ENCODE measurements at places on chromosomes 11 and 22.
A peak's percentile ranks its signal among the peaks of the same experiment; 100 is the strongest.

- no peak for DNase-seq
Measured at GRCh38 chr11:20865161-20865560, 195.8 kb downstream of the NELL1 start.

- no peak for DNase-seq
Measured at GRCh38 chr11:19419808-19420207, 179.1 kb upstream of the E2F8 start.

- no peak for DNase-seq
Measured at GRCh38 chr11:118882491-118882890, 1.2 kb upstream of the CXCR5 start.

DNA sequence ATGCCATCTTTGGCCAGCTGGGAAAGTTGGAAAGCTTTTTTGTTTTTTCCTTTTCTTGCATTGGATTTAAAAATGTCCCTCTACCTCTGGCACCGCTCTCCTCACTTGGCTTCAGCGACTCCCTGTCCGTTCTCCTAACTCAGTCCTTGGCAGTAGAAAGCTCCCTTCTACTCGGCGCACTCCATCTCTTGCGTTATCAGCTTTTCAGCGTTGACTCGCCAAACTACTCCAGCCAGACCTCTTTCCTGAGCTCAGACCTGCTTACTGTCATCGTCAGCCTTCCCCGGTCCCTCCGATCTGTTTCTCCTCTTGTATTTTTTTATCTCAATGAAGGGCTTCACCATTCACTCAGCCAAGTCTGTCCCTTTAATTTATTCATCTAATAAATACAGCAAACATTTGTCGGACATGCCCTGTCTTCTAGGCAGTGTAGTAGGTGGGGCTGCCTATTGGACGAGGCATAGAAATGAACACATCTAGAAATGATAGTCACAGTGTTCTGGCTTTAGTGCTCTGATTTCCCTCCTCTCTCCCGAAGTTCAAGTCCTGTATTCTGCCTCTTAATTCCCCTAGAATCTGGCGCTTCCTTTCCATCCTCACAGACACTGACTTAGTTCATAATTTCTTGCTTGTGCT lies 839 bp downstream of the CEP164 start:
- no peak for DNase-seq

- no peak for DNase-seq
Measured at GRCh38 chr11:69305885-69306540, 12.1 kb downstream of the MYEOV start.

- DNase-seq: no peak
Measured at GRCh38 chr22:45859231-45860161, 117.5 kb downstream of the WNT7B start.

- no peak for DNase-seq
Measured at GRCh38 chr11:33419924-33420323, 162.7 kb downstream of the HIPK3 start.

GRCh38 chr22:50627642-50628542 lies at the start of gene ARSA:
Gene ARSA (minus strand): TSS chr22:50628152. CDS start chr22:50627779, 373 bp downstream.
- peak; percentile 79 for DNase-seq

DNA sequence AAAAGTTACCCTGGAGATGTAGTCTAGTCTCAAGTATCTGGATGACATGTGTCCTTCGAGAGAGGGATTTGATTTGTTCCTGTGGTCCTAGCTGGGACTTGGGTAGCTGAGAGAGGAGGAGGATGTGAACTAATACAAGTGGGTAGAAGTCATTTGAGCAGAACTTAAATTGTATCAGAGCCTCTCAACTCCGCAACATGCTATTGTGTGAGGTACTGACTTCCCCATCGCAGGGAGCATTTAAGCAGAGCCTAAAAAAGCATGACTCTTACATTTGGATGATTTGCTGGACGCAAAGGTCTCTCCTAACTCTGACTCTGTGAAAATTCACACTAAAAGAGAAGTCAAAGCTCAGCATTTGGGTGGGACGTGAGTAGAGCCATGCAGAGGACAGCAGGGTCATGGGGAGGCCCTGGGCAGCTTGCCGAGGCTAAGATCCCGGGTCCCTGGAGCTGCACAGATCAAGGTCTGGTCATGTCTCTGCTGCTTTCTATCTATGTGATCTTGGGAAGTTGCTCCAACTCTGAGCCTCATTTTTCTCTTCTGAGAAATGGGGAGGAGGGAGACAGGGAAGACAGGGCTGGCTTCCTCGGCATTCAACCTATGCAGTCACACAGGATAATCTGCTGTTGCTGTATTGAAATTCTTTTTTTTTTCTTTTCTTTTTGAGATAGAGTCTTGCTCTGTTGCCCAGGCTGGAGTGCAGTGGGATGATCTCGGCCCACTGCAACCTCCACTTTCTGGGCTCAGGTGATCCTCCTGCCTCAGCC lies 44.9 kb downstream of the CD82 start:
- no peak for DNase-seq

DNA sequence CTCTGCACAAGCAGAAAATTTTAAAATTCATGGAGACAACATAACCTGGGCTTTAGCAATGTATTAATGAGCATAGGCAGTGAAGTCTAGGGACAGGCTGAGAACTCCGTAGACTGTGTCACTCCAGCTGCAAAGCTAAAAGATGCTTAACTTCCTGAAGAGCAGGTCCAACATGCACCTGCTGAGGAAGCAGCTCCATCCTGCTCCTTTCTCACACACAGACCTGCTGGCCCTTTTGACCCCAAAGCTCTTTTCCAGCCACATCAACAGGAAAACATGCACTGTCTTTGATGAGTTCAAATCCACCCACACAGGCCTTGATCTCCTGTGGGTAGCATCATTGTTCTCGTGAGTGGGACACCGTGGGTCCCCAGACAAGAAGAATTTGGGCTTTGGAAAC lies 36.0 kb downstream of the SYN3 start:
- no peak for DNase-seq

GRCh38 chr22:23591201-23591791 lies 11.2 kb upstream of the IGLL1 start:
- no peak for DNase-seq

GRCh38 chr22:20021196-20022181 lies 579 bp downstream of the TANGO2 start:
- no peak for DNase-seq

DNA sequence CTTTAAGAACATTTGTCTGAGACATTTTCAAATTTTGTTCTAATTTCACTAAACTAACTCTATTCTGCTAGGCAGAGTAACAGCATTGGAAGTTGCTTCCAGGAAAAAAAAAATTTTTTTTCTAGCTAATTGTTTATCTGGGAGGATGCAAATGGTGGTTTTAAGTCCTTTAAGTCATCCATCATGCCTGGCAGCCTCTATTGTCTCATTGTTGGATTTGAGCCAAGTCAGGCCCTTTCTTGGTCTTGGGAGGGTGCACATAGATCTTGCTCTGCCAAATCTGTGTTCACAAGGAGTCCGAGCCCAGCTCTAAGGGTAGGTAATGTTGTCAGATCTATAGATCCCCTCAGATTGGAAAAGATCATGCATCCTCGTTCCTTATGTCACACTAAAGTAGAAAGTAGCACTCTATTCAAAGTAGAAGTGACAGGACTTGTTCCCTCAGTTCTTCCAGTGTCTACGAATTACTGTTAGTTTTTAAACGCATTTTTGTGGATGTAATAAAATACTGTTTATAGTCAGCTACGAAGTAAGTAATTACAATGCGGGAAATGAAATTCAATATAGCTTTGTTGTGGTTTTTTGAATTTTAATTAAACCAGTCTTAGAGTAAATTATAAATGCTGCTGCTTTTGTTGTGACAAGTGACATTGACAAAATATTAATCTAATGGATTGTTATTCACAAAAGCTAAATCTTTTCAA lies 166.0 kb upstream of the RASSF10 start:
- DNase-seq: no peak

DNA sequence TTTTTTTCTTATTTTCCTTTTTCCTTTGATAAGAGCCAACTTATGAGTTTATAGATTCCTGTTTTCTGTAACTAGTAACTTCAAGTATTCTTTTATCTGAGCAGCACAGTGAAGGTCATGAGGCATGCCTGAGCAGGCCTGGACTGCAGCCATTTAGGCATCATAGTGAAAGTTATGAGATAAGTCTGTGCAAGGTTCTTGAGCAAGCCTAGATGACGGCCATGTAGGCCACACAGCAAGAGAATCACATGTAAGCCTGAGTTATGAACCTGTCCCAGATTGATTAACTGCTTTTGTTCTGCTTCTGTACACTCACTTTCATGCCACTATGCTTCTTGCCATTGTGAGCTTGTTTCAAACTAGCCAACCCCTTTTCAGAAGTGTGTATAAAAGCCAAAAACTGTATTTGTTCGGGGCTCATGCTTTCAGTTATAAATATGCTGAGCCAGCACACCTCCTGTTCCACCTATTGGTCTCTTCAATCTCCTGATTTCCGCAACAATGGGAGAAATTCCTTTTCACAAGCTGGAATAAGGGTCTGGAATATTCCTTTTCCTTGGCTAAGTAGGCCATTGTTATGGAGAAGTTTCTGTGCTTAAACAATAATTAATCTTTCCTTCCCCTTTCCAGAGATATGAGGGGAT lies 745.7 kb downstream of the FAM181B start:
- DNase-seq: no peak

DNA sequence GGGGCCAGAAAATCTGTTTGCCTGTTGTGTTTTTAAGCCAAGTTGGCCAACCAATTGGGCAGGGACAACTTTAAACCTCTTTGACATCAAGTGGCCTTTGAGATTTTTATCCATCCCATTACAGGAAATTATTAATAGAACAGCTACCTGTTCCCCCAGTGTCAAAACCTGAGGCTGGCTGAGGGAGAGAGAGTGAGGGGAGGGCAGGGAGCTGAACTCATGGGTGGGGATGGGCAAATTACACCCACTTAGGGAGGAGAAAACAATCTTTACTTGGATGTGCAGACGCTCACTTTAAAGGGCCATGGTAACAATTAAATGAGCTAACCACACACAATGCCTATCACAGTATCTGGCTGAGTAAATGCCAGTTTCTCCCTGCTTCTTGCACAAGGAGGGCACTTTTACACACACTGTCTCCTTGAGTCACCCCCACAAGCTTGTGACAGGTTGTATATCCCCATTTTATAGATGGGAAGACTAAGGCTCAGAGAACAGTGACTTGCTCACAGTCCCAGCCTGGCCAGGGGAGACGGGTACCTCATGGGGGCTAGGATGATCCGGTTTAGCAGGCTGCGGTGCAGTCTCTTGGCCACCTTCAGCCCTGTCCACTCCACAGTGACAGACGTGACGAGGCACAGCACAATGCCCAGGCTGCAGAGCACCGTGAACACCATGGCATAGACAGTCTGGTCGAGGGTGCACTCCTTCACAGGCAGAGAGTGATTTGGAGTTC lies 17.8 kb upstream of the KCNJ11 start:
- DNase-seq: no peak

DNA sequence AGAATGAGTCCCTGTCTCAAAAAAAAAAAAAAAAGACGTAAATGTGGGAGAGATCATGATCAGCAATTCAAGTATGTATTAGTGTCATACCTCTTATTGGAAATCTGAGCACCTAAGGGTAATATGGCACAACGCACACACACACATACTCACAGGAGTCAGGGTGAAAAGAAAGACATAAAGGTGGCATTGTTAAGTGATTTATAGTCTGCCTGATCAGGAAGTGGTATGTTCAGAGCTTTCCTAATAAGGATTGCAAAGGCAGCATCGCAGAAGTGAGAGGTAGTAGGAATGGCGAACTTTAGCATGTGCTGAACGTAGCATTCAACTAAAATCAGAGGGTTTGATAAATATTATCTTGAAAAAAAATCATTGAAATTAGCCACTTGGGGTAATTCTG lies 854.3 kb downstream of the METTL15 start:
- DNase-seq: no peak

DNA sequence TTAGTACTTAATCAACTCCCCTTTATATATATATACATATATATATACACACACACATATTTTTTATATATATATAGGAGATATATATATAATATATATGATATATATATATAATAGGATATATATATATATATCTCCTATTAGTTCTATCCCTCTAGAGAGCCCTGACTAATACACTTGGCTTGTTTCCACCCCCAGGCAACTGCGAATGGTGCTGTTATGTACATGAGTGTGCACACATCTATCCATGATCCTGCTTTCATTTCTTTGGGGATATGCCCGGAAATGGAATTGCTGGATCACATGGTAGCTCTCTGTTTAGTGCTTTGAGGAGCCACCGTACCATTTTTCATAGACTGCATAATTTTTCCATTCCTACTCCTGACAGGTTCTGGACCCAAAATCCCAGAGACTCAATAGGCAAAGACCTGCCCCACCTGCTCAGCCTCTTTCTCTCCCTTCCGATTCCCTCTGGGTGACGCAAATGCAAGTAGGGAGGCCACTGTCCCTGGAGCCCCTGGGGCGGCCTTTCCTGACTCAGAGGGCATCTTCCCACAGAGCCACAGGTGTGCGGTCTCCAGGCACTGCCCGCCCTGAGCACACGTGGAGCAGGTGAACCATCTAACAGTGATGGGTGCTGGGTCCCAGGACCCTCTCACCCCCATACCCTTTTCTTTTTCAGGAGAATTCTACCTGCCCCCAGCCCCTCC lies 12.0 kb downstream of the FGF3 start:
- DNase-seq: no peak

GRCh38 chr11:1276041-1276790 lies 33.2 kb downstream of the TOLLIP start:
- no peak for DNase-seq

DNA sequence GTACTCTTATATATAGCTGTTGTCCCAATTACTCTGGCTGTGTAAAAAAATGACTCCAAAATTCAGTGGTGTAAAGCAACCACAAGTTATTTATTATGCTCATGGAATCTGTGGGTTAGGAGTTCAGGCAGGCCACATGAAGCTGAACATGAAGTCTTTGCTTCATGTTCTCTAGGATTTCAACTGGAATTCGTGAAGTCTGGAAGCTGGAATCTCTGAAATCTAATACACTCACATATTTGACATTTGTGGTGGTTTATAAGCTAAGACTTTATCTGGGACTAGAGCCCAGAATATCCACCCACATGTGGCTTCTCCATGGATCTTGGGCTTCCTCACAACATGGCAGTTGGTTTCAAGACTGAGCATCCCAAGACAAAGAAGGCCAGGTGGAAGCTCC lies 430.6 kb downstream of the MIAT start:
- DNase-seq: no peak

- no peak for DNase-seq
Measured at GRCh38 chr11:706439-706956, 467 bp downstream of the EPS8L2 start.

DNA sequence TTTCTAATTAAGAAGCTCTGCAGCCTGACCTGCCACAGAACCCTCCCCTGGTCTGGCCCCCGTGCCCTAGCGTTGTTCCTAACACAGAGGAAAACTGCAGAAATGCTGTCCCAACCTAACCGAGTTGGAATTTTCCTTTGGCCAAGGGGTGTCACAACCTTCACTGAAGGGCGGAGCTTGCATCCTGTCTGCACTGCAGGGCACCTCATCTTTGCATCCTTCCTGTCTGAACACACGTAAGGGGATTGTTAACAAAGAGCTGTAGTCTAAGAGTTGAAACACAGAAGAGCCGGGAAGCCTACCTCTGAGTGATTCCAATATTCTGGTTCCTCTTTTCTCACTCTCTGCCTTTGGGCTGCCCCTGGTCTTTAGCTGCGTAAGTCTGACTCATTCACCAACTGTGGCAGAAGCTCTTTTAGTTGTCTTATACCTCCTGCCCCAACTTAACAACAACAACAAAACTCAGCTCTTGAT lies 1.6 kb downstream of the DIXDC1 start:
- no peak for DNase-seq

GRCh38 chr11:14117632-14118031 lies 155.1 kb downstream of the SPON1 start:
- no peak for DNase-seq

GRCh38 chr11:4826425-4826824 lies 5.3 kb downstream of the OR51F2 start:
- DNase-seq: no peak

- no peak for DNase-seq
Measured at GRCh38 chr22:20811171-20811570, 37.3 kb downstream of the SERPIND1 start.
